Stimulated activated naive B cell treated with anti-CD40 and anti-IgM and Interleukin-4, amounts not matched to agents 10 μg/mL and 1 μg/mL and 100 μg/mL, for 72 hours (primary cell): ENCODE measurements at places on chromosomes 12 and 14.

GRCh38 chr12:117165342-117165741 is 24.9 kb downstream of the FBXO21 start:
- no peak for DNase-seq

GRCh38 chr14:94284221-94284620 is 8.8 kb downstream of the SERPINA10 start:
- no peak for DNase-seq

DNA sequence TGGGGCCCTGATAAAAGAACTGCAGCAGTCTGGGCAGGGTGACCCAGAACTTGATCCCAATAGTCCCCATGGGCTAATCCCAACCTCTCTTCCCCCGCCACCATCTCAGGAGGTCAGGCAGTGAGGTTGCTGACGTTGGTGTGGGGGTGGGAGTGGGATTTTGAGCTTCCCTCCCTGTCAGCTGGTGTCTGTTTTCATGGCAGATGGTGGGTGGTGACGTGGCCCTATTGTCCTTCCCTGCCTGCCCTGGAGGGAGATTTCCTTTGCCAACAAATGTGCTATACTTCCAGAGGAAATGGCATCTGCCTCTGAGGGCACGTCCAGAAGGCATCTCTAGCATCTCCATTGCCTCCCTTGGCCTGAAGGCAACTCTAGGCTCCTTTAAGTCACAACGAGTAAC is 37.7 kb downstream of the NEUROD4 start:
- DNase-seq: no peak

DNA sequence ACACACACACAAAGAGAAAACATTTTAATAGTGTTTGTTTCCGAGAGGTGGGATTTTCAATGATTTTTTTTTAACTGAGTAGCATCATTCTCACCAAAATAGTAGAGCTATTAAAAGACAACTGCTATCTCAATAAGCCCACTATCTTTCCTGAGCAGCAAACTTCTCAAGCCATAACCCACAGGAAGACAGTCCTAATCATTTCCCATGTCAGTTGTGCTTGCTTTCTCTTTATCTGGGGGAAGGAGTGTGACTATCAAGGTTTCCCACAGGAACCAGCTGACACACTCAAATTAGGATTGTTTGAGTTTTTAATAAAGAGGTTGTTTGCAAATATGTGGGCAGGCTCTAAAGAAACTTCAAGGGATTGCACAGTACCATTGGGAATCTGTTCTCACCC is 4.9 kb upstream of the MAX start:
- DNase-seq: no peak

DNA sequence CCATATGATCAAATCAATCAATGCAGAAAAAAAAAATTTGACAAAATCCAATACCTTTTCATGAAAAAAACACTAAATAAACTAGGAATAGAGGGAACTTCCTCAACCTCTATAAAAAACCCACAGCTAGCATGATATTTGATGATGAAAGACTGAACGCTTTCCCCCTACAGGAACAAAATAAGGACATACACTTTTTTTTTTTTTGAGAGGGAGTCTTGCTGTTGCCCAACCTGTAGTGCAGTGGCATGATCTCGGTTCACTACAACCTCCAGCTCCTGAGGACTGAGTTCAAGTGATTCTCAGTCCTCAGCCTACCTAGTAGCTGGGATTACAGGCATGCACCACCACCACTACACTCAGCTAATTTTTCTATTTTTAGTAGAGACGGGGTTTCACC is 17.9 kb upstream of the CAMKK2 start:
- DNase-seq: no peak

DNA sequence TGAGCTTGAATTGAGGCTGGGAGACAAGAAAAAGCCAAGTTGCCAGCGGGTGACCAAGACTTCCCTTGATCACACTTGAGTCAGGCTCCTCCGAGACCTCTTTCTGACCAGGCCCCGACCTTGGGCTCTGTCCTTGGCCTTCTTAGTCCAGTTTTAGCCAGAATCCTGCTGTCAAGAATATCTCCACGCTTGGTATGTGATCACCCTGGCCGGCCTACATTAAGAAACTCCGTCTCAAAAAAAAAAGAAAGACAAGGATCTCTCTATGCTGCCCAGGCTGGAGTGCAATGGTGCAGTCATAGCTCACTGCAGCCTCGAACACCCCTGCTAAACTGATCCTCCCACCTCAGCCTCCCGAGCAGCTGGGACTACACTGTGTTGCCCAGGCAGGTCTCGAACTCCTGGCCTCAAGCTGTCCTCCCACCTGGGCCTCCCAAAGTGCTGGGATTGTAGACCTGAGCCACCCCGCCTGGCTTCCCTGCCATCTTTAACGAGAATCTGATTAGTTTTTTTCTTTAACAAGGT is 1.0 kb upstream of the ITPK1 start:
- no peak for DNase-seq

DNA sequence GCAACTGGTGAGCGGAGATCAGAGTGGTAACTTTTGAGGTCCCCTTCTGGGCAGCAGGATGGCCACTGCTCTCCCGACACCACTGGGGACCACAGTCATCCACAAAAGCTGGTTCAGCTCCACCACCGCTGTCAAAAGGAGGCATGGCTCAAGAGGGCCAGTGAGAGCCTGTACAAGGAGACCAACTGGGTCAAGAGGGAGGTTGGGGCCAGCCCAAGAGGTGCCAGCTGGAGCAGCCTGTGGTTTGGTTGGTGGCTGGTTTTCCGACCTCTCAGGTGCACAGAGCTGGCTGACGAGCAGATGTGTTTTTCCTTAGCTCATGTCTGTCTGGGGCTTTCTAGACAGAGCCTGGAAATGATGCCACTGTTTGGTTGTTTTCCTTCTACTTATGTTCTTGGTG is 60.1 kb downstream of the ERH start:
- DNase-seq: no peak

GRCh38 chr12:88604646-88605045 is 24.4 kb upstream of the KITLG start:
- no peak for DNase-seq
